ENCODE measurements at places on chromosomes 13 and 19.

DNA sequence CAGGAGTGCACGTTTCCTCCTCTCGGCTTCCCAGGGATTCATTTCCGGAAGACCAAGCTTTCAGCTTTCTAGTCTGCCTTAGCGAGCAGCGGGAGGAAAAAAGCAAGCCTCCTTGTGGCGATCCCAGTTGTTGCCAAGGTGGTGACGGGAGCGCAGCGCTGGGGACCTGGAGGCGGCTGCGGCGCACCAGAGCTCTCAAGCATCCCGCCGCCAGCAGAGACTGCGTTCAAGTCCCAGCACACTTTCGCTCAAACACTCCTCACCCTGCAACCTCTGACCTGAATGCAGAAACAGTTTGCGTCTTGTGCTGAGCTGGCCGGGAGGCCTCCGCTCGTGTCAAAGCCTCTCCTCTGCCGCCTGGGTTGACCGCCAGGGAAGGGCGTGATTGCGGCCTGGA lies 4.9 kb downstream of the GSX1 start:
- no peak for DNase-seq

GRCh38 chr19:22604571-22605274 lies 29.4 kb upstream of the ZNF492 start:
- DNase-seq = no peak

DNA sequence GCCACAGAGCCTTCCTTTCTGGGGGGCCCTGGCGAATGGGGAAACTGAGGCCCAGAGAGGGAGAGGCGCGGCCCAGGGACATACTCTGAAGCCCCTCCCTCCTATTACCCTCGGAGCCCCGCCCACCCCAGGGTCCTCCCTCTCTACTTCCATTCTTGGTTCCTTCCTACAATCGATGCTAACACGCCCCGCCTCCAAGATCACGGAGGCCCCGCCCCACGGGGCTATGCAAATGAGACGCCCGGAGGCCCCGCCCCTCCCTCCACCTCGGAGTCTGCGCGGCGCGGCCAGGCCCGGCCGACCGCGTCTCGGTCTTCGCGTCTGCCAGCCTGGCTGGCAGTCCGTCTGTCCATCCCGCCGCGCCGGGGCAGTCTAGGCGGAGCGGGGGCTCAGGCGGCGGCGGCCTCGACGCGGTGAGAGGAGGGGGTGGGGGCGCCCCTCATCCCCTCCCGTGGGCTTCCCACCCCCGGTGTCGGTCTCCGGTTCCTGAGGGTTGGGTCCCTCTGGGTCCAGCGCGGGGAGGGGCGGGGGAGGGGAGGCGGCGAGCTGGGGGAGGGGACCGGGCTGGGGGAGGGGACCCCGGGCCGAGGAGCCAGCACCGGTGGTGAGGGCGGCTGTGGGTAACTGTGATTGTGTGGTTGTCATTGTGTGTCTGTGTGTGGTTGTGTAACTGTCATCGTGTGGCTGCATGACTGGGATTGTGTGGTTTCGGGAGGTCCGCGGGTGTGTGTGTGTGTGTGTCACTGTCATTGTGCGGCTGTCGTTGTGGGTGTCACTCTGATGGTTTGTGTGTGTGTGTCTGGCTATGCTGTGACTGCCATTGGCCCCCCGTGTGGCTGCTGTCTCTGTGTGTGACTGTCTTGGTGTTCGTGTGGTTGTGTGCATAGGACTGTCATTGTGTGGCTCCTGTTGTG lies at the start of gene PLPPR2:
Gene PLPPR2 (plus strand): TSS at position 273 of the 914 bp plus-strand sequence. CDS start 2,242 bp downstream, outside the sequence.
- peak; percentile 89 for DNase-seq

DNA sequence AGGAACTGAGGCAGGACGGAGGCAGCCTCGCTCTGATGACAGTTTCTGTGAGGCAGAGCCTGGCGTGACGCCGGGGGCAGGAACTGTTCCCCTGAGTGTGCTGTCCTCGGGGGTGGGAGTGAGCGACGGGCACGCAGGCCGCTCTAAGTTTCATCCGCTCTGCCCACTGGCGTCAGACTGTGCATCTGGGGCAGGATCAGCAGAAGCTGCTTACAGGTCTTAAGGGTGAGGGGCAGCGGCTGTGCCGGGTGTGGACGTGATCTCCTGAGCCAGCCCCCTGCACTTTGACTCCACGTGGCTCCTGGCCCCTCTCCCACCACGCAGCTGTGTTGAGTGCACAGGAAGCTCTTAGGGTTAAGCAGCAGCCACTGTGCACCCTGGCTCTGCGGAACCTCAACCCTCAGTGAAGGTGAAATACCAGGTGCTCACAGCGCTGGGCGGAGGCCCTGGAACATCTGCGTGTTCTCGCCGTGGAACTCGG lies 1.5 kb downstream of the GRK1 start:
- DNase-seq = no peak

GRCh38 chr19:11692127-11692790 lies 46.5 kb downstream of the ZNF823 start:
- no peak for DNase-seq

DNA sequence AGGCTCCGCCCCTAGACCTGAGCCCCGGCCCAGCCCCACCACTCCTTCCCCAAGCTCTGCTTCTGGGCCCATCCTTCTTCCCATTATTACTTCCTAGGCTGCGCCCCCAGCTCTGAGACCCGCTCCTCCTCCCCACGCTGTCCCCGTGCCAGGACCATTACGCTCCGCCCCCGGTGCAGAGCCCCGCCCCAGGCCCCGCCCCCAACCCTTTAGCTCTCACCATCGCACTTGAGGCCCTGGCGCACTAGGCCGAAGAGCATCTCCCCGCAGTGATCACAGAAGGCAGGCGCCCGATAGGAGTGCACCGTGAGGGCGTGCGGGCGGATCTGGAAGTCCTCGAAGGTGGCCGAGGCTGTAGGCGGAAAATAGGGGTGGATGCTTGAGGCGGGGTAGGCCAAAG lies 6.2 kb downstream of the PRKD2 start:
- DNase-seq = no peak

DNA sequence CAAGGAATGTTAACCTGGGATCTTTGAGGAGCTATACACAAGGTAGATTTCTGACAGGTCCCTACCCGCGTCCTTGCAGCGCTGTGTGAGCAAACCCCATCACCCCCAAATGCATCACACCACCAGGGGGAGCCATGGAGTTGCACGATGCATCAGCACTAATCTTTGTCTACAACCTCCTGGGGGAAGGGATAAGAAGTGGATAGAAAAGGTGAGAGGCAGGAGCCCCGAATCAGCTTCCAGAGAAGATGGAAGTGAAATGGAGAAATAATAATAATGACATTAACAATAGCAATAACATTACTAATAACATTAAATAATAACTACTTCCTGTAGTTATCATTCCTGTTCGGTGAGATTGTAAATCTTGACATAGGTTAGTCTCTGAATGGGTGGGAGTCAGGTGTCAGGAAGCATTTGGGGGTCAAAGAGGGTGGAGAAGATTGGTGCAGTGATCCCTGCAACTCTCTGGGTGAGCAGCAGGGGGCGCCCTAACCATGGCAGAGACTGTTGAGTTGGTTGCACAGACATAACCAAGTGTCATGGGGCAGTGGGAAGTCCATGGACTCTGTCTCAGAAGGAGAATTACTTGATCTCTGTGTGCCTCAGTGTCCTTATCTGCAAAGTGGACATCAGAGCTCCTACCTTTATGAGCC lies 16.5 kb downstream of the SIGLEC7 start:
- peak; percentile 91 for DNase-seq

DNA sequence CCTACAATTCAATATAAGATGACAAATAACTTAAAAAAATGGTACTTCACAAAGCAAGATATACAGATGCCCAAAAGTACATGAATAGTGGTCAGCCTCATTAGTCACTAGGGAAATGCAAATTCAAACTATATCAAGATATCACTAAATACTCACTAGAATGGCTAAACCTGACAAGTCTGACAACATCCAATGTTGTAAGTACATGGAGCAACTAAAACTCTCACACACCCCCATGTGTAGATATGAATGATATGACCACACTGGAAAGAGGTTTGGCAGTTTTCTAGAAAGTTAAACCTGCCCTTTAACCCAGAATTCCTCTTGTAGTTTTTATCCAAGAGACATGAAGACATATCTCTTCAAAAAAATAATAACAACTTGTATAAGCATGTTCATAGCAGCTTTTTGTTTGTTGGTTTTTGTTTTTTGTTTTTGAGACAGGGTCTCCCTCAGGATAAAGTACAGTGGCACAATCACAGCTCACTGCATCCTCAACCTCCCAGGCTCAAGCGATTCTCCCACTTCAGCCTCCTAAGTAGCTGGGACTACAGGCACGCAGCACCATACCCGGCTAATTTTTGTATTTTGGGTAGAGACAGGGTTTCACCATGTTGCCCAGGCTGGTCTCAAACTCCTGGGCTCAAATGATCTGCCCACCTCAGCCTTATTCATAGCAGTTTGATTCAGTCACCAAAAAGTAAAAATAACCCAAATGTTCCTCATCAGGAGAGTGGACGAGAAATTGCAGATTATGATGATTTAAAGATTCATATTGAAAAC lies 55.1 kb downstream of the RFX2 start:
- no peak for DNase-seq

DNA sequence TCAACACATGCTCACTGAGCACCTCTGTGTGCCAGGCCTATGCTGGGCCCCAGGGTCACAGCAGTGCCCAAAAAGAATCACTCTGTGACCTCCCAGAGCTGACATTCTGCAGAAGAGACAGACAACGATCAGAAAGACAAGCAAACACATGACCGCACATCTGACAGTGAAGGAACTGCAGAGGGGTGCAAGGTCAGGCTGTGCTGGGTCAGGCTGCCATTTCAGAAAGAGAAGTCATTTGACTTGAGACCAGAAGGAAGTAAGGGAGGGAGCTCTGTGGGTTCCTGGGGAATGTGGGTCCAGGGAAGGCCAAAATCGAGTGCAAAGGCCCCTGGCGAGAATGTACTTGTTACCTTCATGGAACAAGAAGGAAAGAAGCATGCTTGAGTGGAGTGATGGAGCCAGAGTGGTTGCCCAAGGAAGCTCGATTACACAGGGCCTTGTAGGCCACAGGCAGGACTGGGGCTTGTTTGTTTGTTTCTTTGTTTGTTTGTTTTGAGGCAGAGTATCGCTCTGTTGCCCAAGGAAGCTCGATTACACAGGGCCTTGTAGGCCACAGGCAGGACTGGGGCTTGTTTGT lies 11.4 kb upstream of the CD22 start:
- no peak for DNase-seq

- no peak for DNase-seq
Measured at GRCh38 chr13:35953537-35954206, 177.5 kb downstream of the DCLK1 start.

- peak; percentile 83 for DNase-seq
Measured at GRCh38 chr19:1000095-1000494, at the start of gene GRIN3B. GRIN3B (plus strand) TSS chr19:1000419; CDS start chr19:1000438, 19 bp downstream.

DNA sequence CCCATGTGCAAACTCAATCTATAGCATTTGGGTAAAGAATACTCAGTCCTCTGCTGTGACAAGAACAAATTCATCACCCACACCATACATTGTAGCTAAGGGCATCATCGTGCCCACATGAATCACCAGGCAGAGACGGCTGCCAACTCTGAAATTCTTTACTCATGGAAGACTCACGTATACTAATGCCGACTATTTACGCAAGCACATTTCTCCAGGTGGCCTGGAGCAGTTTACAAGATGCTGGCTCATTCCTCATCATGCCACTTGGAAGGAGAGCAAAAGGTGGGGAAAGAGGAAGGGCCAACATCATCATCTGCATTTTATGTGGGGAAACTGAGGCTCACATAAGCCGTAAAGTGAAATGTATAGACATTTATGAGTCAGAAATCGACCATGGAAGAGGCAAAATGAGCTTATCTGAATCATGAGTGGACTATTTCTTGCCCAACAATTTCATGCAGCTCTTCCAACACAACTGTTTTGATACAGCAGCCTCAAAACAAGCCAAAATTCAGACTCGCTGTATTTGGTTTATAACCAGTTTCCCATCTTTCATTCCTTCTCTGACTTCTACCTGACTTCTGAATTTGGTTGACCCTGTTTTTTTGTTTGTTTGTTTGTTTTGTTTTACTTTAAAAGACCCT lies 213.9 kb upstream of the SERP2 start:
- DNase-seq = no peak

- no peak for DNase-seq
Measured at GRCh38 chr13:89748716-89749115, 1598.8 kb upstream of the MIR17HG start.

DNA sequence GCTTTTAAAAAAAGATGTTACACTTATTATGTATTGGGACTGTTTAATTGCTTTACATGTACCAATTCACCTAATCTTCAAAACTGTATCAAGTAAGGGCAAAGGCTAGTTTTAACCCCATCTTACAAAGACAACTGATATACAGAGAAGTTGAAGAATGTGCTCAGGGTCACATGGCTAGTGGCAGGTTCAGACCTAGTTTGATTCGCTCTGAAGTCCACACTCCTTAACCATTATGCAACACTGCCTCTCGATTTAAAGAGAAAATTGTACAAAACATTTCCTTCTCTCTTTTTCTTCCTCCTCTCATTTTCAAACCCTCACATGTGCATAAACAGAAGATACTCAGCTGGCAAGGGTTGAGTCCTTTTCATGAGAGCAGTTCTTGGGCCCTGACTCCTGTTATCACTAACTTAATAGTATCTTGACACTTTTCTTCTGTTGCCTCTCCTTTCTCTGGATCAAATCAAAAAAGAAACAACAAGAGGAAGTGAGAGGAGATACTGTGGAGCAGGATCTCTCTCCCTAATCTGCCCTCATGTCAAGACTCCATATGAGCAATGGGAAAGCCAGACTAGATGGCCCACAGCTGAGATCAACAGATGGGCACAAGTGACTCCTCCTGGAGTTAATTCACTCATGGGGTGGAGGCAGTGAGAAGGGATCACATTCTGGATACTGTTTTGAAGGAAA lies 19.0 kb upstream of the N4BP2L1 start:
- no peak for DNase-seq

DNA sequence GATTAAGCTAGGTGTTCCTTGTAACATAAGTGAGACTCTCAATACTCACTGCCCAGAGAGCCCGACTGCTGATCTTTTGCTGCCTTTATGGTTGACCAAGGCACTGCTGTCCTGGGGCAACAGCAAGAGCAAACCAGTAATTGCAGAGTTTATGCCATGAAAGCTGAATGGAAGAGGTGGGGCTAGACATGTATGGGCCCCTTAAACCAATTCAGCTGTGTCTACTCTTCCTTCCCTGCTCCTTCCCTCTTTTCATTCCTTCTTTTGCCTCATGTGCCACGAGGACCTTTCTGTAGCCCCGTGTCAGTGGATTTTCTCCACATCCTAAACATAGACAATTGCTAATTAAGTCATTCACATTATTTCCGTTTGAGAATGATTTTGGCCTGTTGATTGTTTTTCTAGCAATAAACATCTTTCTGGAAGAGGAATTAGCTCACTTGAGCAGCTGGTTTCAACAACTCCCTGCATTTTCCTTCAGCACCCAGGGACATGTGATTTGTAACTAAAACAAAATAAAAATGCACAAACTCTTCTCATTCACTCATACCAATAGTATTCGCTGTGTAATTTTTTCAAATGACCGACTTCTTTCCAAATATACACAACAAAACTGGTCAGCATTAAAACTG lies 40.5 kb downstream of the RAP2A start:
- no peak for DNase-seq

All from activated CD4-positive, alpha-beta T cell treated with anti-CD3 and anti-CD28 coated beads, Interleukin-2, amount 50 U/mL, for 48 hours (primary cell).